ENCODE measurements at places on chromosomes 16 and 17.

GRCh38 chr16:10610499-10611184 lies 30.2 kb upstream of the EMP2 start:
- DNase-seq = no peak

DNA sequence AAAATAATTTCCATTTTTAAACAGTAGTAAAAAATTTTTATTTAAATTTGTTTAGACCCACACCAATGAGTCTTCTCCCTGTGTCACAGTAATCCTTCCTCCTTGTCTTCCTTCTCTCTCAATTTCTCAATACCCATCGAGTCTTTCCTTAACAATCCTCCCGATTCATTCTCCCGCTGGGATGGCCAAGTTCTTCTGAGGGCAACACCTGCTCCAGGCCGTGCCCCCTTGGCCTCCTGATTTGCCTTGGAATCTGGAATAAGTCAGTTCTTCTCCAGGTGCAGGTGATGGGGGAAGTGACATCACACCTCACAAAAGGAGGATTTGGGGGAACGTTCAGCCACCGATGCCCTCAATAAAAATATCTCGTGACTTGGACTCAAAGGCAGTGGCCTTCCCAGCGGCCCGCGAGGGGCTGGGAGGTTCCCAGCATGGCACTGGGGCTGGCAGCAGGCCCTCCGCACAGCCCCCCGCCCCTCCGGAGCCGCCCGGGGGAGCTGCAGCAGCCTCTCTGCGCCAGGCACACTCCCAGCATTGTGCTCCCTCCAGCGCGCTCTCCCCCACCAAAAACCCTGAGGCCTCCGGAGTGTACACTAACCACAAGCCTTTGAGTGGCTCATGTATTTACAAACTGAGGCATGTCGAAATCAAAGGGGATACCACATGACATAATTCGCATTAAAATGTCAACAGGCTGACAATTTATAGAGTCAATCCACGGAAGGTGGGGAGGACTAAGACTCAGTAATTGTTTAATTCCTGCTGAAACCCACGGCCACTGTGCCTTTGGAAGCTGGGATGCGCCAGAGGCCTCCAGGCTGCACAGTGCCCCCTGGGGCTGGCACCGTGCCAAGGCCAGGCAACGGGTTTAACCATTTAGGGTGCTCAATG lies 120.5 kb downstream of the ZFHX3 start:
- DNase-seq = no peak

DNA sequence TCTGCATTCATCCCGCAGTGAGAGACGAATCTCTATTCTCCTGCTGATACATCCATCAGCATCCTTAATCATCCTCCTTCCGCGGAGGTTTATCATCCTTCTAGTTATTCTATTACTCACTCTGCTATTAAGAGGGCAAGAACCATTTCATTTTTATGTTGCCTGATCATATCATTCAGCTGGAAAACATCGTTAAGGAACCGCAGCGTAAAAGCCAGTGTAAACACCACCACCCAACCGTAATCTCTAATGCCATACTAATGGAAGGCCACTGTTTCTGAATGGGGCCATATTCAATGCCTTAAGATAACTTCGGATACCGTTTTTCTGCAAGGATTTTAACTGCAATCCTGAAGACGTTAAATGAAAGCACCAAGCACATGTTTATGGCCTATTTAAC lies 36.7 kb upstream of the ERCC4 start:
- DNase-seq = no peak

GRCh38 chr17:82464567-82464929 lies 6.0 kb downstream of the NARF start:
- no peak for DNase-seq

DNA sequence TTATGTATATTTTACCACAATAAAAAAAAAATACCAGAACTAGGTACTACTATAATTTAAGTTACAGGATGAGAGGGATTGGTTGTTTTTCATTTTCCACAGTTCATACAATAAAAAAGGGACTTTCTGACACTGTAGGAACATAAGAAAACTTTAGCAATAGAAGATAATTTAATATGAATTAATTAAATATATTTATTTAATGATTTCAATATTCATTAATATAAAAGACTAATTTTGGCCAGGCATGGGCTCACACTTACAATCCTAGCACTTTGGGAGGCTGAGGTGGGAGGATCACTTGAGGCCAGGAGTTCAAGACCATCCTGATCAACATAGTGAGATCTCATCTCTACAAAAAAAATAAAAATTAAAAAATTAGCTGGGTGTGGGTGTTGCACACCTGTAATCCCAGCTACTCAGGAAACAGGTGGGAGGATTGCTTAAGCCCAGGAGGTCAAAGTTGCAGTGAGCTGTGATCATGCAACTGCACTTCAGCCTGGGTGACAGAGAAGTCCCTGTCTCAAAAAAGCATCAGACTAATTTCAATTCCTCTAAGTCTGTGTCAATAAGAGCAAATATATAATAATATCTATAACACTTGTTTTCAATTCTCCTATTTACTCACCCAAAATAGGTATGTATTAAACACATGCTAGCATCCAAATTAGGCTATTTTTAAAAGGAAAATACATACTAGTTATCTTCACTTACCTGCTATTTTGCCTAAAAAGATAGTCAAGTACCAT lies 79.6 kb downstream of the BRIP1 start:
- no peak for DNase-seq

DNA sequence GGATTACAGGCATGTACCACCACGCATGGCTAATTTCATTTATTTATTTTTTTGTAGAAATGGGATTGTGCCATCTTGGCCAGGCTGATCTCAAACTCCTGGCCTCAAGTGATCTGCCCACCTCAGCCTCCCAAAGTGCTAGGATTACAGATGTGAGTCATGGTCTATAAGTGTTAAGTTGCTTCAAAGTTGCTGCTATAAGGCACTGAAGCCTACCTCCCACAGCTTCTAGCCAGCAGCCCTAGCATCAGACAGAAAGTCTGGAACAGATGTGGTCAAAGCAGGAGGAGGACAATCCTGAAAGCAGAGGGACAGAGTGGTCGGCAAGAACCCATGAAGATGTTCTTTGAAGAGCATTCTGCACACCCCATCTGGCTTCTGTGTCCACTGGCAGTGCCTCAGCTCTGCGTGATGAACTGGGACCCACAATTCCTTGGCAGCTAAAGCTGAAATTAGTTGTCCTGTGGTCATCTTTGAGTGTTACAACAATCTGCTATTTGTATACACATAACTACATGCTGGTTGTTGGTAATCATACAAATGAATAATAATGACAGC lies 11.2 kb downstream of the MAP3K14 start:
- DNase-seq = no peak

DNA sequence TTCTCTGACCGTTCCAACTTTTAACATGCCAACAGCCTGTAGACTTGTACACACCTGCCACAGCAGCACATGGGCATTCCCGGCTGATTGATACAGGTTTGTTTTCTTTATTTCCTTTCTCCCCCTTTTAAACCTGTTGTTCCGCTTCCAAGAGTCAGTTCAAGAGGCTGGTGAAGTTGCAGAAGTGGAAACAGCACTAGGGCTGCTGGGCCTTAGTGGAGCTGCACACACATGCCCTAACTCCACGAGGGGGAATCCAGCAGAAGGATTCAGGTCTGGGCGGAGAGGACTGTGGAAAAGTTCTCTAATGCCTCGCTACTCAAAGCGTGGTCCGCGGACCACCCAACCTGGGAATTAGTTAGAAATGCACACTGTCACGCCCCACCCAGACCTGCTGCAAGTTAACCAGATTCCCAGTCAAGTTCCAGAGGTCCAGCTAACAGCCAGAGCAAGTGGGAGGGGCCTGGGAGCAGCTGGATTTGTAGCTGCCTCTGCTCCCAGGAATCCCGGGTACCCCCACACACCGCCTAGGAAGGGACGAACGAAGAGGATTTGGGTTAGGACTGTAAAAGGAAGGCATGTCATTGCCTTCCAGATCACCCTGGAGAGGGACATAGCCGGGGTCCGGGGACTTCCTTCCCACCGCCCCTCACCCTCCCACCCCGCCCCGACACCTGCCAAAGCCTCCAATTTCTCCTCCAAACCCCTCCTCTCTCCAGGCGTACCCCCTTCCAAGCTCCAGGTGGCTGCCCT lies 542 bp downstream of the SLC39A11 start:
- no peak for DNase-seq

- no peak for DNase-seq
Observed at GRCh38 chr17:50725769-50726655, 6.6 kb downstream of the LUC7L3 start.

DNA sequence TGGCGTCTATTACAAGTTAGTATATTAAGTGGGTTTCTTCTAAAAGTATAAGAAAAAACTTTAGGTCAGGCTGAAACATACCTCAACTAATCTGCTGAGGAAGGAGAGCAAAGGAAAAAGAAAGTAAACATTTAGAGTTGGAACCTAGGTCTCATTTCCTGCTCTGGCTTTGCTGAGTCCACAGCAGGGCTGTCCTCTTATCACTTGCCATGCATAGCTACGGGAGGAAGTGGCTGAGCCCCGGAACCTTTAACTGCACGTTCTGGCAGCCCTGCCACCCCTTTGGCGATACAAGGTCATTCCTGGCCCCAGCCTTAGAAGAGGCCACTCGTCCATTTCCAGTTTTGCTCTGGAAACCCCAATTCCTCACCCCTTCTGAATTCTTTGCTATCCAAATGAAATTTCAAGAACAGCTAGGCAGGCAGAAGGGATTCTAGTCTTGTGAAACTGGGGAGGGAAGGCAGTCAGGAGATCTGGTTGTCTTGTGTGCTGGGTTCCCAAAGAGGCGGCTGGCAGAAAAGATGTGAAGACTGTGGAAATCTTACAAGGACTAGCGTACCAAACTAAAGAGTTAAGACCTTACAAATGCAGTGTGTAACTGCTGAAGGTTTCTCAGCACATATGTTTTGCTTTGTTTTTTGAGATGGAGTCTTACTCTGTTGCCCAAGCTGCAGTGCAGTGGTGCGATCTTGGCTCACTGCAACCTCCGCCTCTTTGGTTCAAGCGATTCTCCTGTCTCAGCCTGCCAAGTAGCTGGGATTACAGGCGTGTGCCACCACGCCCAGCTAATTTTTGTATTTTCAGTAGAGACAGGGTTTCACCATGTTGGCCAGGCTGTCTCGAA lies 19.1 kb downstream of the WIPI1 start:
- no peak for DNase-seq

DNA sequence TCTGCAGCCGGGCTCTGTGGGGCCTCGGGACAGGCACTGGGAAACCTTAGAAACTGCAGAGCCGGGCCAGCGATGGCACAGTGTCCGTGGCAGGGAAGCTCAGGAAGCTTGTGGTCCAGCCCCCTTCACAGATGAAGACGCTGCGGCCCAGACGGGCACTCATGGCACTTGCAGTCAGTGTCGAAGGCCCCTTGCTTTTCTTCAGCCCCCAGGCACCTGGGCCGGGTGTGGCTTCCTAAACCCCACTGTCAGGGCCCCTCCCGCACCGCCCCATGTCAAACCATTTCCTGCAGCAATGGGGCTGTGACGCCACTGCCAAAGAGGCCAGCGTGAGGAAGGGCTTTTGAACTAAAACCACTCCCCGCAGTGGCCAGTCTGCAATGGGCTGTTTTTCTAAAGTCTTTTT lies 164.0 kb downstream of the LAT start:
- peak; percentile 73 for DNase-seq

DNA sequence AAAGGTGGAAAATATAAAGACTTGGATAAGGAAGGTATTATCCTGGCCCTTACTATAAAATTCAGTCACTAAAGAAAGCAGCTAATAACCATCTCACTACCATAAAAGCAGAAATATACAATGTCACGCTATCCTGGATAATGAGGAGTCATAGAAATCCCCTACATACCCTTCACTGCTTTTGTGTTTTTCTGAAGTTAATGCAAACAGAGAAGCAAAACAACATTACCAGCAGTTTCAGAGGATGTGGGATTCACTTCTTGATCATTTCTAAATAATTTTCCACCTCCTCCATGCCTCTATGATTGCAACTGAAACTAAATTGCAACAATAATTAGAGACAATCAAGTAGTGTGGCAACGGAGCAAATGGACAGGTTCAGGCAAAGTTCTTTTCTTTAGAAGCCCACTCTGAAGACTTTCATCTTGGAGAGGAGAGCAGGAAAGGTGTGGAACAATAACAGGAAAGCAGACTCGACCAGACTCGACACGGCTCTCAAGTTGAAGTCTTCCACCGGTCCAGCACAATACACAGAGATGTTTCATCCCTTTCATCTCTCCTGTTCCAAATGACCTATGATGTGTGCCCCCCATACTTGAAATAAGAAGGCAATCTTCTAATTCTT lies 10.2 kb downstream of the CYTH1 start:
- DNase-seq = no peak

GRCh38 chr16:51409001-51409675 lies 258.1 kb upstream of the SALL1 start:
- DNase-seq = no peak

DNA sequence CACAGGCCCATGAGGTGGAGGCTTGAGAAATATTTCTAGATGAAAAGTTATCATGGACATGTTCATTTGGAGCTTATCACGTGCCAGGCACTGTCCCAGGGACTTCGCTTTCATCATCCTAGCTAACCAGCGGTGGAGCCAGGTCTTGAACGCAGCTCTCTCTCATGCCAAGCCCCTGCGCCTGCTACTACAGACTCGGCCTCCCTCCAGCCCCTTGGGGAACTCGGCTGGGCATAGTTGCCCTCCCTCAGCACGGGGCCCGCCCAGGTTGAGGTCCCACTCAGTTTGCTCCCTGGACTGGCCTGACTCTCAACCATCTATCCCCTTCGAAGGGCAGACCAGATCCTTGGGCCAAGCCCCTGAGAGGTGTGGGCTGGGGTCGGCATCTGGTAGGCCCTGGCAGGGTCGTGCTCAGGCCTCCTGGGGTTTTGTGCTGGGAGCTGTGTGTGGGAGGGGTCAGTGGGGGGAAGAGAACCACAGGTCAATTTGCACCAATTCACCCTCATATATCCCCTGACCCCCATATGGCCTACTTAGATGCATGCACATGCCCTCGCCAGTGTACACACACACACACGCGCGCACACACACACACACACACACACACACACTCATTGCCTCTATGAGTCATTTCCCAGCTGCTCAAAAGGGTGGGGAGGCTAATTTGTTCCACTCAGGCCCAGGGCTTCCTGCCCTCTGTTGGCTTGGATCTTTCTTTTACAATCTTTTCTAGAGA lies 12.1 kb upstream of the SCN4A start:
- DNase-seq = peak; percentile 33

- no peak for DNase-seq
Observed at GRCh38 chr16:51147776-51148677, 3.0 kb downstream of the SALL1 start.

GRCh38 chr17:11901931-11902330 lies 95.3 kb downstream of the ZNF18 start:
- no peak for DNase-seq

DNA sequence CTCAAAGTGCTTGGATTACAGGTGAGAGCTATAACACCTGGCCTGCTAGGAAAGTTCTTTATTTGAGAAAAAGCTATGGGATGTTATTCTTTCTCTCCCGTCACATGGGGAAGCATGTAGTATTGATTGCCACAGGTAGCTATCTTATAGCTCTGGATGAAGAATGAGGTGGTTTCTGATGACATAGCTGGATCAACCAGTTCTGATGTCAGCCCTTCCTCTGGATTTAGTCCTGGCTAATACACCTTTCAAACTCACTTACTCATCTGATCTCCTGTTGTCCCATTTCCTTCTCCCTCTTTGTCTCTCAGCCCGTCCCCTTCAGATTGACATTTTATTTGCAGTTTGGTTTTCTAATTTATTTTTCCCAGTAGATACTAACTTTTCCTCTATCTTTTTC lies 14.1 kb upstream of the PPM1D start:
- DNase-seq = no peak

GRCh38 chr16:761625-762513 lies 1.3 kb downstream of the MSLN start:
- no peak for DNase-seq

GRCh38 chr17:14245629-14246028 lies 9.0 kb upstream of the CDRT15 start:
- no peak for DNase-seq

Measured in T follicular helper cell (primary cell).